Fibroblast of skin of left biceps (primary cell): ENCODE measurements at places on chromosomes 5 and 9.

DNA sequence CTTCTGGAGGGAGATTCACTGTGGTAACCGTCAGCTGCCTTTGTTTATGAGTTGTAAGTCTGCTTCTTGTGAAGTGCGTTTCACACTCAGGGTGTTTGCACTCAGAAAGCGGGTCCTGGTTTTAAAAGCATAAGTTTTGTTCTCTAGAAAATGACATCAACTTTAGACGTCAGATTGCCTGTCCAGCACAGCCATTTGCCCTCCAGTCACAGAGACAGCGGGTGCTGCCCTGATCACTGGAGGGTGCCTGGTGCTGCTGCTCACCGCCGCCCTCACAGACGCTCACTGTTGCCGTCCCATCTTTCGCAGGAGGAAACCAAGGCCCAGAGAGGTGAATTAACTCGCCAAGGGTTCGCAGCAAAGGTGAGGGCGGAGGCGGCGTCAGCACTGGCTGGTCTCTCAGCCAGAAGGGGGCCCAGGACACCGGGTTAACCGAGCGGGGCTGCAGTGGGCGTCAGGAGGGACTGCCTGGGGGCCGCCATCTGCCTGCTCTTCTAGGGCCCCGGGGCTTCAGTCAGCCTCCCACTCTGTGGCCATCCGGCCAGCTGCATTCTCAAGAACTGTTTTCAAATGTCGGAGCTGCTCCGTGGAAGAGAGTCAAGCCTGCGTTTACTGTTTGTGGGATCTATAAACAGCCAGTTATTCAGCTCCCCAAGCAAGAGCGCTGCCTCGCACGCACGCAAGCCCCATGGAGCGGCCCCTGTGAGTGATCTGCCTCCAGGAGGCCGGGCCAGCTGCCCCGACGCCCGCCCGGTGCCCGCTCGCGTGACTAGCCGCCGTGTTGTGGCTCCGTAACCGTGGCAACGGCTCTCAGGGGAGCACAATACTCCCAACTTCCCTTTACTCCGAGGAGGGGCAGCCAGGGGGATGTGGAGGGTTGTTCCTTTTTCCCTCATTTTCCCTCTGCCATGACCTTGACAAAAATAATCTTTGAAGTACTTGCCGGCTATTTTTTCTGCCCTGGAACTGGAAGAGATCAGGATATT lies 43.4 kb upstream of the EXOC3 start:
- peak; percentile 92 for DNase-seq

DNA sequence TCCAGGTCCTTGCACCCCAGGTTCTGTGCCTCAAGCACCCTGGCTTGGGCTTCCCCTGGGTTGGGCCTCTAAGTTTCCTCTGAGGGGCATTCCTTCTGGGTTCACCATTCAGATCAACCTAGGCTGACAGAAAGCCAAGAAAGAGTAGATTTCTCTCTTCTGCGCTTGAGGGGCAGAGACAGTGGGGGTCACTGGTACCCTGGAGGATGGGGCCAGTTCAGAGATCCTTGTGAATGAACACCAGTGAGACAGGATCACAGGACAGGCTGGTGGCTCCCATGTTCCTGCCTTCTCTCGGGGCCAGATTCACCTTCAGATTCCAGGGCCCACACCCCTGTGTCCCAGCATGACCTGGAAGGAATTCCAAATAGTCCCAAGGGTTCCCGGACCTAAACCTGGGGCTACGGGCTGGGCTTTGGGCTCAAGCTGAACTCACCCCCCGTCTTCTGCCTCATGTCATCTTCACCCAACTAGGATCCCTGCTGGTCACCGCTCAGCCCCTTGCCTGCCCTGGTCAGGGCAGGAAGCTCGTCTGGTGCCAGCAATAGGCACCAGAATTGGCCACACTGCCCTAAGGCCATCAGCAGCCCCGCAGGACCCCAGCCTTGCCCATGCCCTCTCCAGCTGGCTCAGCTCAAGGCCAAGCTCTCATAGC lies 91.8 kb upstream of the MVB12B start:
- DNase-seq, result no peak

GRCh38 chr5:7385681-7386080 lies 10.3 kb upstream of the ADCY2 start:
- no peak for DNase-seq

DNA sequence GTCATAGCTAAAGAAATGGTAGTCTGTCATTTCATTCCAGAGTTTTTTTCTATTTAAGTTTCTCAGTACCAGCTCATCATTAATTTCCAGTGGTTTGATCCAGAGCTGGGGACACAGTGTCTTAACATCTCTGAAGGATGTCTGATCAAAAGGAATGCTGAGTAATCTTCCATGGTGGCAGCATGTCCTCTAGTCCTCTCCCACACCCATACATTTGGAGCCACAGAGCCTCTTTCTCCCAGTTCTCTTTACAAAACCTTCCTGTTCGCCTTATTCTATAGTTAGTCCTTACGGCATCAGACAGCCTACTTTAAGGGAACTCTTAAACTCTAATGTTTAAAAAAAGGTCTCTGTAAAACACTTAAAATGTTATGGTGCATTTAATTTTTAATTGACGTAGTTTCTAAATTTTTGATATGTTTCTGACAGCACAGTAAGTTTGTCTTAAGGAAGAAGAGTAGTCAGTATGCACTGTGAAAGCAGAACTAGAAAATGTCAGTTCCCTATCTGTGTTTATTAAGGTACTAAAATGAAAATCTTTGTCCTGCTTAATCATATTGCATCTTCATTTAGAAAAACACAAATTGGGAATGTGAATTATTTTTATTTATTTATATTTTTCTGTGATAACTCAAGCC lies 96.8 kb downstream of the INIP start:
- DNase-seq, result no peak

DNA sequence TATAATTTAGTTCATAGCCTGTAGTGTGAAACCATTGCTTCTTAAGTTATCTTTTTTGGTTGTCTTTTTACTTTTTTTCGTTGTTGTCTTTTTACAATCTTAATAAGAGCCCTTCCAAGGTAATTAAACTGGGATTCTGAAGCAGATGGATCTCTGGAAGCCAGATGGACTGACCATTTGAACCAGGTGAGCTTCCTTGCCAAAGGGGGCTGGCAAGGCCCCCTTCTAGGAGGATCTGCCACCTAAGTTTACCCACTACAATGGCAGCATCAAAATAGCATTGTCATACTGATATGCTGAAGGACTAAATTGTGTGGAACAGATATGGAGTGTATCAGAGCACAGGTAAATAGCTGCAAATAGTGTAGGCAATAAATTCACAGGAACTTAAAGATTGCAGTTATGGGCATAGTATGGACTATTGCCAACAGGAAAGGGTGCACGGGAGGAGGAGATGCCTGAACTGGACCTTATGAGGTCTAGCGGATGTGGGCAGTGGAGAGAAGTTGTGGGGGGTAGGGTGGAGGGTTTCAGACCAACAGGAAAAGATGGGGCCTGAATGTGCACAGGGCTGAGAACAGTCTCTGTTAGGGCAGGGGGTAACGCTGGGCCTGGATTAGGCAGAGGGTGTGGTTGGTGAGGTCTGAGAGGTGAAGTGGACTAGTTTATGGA lies 61.5 kb upstream of the CTXN3 start:
- no peak for DNase-seq

- DNase-seq, result no peak
Observed at GRCh38 chr9:137021979-137022661, 5.9 kb downstream of the ABCA2 start.

DNA sequence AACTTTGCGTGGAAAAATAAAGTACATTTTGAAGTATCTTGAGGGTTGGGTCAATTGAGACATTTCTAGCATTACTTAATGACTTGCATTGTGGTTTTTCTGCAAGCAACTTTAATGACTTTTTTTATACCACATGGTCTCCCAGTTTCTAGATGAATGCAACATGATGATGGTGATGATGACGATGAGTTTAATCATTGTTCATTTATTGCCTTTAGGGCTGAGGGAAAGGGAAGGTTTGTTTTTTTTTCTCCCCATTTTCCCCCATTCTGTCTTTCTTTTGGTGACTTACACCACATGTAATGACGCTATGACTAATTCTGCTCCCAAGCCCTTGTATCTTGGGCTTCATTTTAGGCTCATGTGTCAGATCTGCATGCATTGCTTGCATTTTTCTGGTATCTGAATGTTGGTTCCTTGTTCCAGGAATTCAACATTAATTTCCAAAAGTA lies 57.7 kb upstream of the NXNL2 start:
- peak; percentile 95 for DNase-seq

GRCh38 chr5:62144401-62145022 lies 161.5 kb upstream of the KIF2A start:
- DNase-seq, result no peak

GRCh38 chr9:110025551-110026170 lies 182.3 kb downstream of the C9orf152 start:
- no peak for DNase-seq

DNA sequence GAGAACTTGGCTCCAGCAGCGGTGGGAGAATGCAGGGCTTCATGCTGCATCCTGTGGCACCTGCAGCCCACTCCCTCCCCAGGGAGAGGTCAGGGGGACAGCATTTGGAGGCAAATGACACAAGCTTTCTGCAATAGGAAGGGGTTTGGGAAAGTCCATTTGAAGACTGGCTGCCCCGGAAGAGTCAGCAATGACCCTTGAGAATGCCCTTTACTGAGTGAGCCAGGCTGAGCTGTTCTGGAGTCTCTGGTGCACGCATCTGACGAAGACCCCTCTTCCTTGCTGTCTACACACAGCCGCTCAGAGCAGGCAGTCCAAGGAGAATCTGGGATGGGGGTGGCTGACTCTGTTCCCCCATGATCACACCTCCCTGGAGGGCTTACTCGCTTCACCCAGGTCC lies 5.5 kb upstream of the NXNL2 start:
- DNase-seq, result no peak

DNA sequence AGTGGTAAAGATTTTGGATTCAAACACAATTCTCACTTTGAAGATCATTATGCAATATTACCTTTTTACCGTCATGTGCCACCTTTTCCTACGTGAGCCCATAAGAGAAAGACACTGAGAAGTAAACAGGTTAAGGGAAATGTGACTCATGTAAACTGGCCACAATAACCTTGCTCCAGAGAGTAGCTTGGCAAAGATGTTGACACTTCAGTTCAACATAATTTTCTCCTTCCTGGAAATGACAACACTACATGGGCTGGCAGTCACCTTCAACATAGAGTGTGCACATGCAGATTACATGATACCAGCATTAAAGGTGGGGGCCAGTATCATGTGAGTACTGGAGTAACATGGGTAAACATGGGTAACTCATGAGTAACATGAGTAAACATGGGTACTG lies 141.9 kb downstream of the CDK5RAP2 start:
- DNase-seq, result no peak

DNA sequence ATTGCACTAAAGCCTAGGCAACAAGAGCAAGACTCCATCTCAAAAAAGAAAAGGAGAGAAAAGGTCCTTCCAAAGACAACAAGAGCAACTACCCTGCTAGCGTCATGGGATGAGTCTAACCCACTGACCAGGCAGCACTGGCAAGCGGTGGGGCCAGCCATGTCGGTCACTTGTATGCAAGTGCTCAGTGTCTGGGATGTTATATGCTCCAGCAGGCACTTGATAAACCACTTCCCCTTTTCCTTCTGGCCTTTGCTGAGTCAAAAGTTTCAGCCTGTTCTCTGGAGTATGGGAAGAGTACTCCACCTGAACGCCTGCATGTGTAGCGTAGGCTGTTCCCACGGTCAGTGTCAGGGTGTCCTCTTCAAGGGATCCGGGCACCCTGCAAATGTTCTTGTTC lies 9.2 kb upstream of the MXD3 start:
- no peak for DNase-seq

GRCh38 chr5:115766608-115767007 lies 49.9 kb downstream of the CDO1 start:
- no peak for DNase-seq

GRCh38 chr9:6502399-6502798 lies 89.4 kb downstream of the UHRF2 start:
- no peak for DNase-seq

GRCh38 chr5:172564883-172565282 lies 76.2 kb upstream of the NEURL1B start:
- no peak for DNase-seq

- no peak for DNase-seq
Observed at GRCh38 chr9:76451234-76451633, 7.7 kb upstream of the GCNT1 start.

DNA sequence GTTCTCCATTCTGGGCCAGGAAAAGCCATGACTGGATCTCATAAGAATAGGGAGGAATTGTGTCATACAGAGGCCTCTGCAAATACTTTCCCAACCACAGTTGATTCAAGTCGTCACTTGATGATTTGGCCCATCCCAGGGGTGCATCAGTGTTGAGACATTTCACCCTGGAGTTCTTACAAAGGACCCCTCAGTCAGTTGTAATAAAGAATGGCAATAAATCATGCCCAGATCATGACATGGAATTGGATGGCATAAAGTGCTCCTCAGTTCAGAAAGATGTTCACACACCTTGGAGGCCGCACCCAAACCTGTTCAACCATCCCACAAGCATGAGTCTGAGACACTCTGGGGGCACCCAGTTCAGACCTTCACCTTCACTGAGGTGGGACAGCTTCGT lies 168.1 kb downstream of the NR3C1 start:
- peak; percentile 60 for DNase-seq

- DNase-seq, result no peak
Observed at GRCh38 chr5:179833056-179833708, 12.5 kb downstream of the SQSTM1 start.

- peak; percentile 66 for DNase-seq
Observed at GRCh38 chr5:9713356-9713755, 83.2 kb upstream of the TAS2R1 start.

DNA sequence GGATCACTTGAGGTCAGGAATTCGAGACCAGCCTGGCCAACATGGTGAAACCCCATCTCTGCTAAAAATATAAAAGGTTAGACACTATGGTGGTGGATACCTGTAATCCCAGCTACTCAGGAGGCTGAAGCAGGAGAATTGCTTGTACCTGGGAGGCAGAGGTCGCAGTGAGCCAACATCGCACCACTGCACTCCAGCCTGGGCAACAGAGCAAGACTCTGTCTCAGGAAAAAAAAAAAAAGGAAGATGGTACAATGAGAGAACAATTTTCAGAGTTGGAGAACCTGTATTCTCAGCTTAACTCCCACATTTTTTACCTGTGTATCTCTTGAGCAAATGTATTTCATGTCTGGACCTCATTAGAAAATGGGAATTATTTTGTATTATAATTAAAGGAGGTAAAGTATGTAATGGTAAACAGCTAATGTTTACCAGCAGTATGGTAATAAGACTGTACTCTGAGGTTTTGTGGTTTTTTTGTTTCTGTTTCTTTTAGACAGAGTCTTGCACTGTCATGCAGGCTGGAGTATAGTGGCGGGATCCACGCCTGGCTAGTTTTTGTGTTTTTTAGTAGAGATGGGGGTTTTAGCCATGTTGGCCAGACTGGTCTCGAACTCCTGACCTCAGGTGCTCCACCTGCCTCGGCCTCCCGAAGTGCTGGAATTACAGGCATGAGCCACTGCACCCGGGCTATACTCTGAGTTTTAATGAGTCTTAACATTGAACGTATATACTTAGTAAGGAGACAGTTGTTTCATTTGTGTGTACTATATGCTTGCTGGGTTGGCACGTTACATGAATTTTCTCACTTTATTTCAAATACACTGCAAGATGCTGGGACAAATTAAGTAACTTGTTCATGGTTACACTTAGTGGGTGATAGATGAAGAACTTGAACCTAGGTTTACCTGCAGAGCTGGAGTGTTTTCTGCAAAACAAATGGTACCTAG lies 16.2 kb downstream of the UHRF2 start:
- no peak for DNase-seq
